Activated CD4-positive, alpha-beta memory T cell treated with anti-CD3 and anti-CD28 coated beads, Interleukin-2, amount 10 ng/mL, durations not matched to agents 7 days and 5 days (primary cell): ENCODE measurements at places on chromosomes 16 and 17.

DNA sequence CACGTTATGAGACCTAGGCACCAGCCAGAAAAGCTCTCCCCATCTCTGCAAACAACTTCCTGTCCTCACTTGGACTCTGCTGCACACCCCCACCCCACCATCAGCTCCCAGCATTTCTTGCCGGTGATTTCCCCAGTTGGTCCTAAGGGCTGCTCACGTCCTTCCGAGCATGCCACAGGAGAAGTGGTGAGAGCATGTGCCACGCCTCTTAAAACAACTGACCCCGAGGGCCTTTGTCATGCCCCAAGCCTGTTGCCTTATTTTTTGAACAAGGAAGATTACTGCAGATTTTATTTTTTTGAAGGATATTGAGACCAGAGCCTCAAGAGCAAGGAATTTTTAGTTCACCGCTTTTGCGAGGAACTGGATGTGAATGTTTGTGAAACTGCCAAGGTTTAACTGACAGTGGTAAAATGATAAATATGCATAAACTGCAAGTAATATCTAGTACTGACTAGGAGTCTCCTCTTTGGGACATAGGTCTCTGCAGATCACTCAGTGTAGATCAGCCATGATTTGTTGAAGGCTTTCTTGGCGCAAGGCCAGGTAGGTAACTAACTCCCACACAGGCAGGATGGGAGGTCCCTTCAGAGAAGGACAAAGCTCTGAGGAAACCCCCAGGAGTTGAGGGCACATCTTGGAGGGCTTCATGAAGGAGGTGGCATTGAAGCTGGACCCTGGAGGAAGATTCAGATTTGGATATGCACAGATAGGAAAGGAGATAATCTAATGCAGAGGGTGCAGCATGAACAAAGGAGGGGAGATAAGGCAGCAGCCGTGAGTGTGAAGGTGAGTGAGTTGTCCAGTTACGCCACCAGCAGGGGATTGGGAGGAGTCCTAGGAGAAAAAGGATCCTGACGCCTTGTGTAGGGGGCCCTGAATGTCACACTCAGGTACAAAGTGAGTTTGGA lies 44.7 kb downstream of the TMEM132E start:
- DNase-seq = no peak

GRCh38 chr16:49859125-49859811 lies 3.4 kb upstream of the ZNF423 start:
- no peak for DNase-seq

DNA sequence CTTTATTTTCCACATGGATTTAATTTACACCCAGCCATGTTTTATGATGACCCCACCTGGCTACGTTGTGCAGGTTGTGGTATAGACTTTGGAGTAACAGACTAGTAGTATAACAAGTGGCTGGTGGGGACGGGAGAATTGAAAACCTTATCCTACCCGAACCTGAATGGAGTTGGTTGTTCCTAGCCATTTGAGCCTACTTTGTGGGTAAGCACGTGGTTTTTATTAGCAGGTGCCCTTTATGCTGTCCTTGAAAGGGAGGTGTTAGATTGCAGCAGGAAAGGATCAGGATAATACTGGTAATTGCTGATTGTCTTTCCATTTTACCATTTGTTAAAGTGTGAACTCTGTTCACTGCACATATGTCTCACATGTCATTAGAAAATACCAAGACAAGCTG lies 31.9 kb upstream of the PHAF1 start:
- DNase-seq = no peak

- DNase-seq = no peak
Measured at GRCh38 chr16:86680661-86681030, 102.3 kb downstream of the FOXL1 start.
